ENCODE measurements at places on chromosomes 12 and 14. TPM values are rescaled to one million over a fixed set of nuclear protein-coding genes. Genes with fewer than 3 reads are reported as not detected.

GRCh38 chr12:89859508-89860220, 151.0 kb upstream of the ATP2B1 start:
- no peak for DNase-seq

GRCh38 chr14:24813089-24813815, 179.3 kb upstream of the GZMB start:
- DNase-seq: no peak

DNA sequence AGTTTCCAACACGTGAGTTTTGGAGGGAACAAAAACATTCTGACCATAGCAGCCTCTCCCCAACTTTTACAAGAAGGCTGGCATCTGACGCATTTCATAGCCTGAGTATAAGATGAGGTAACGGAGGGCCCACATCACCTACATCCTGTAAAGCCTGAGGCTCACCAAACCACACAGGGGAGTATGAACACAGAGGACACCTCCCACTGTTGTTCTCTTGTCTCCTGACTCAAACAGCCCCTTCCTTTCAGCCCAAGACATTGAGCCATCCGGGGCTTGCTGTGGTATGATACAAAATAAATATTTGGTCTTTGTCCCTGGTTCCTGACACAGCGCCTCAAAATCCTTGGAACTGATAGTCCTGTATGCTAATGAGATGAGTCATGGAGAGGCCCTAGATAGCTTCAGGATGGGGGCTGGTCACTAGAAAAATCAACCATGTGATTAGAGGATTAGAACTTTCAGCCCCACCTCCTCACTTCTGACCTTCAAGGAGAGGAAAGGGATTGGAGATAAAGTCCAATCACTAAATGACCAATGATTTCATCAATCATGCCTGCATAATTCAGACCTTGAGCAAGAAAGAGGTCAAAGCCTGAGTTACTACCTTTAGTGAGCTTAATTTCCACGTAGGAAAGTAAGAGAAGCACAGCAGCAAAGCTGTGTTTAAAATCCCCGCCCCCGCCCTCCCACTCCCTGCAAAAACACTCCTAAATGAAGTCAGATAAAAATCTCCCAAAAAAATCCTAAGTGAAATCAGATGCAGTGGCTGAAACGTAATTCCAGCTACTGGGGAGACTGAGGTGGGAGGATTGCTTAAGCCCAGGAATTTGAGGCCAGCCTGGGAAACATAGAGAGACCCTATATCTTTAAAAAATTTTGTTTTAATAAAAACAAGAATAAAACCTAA, 236.4 kb downstream of the PCNX1 start:
- no peak for DNase-seq

DNA sequence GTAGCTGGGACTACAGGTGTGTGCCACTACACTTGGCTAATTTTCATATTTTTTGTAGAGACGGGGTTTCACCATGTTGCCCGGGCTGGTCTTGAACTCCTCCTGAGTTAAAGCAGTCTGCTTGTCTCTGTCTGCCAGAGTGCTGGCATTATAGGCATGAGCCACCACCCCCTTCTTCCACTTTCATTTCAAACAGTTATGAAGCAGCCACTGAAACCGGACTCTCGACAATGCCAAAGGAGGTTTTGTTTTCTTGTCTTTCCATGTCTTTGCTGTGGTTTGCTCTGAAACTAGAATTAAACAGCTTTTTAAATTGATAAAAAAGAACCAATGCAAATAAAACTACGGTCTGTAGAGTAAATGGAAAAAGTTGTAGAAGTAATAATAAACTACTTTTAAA, 30.4 kb downstream of the RAP1B start:
- no peak for DNase-seq

DNA sequence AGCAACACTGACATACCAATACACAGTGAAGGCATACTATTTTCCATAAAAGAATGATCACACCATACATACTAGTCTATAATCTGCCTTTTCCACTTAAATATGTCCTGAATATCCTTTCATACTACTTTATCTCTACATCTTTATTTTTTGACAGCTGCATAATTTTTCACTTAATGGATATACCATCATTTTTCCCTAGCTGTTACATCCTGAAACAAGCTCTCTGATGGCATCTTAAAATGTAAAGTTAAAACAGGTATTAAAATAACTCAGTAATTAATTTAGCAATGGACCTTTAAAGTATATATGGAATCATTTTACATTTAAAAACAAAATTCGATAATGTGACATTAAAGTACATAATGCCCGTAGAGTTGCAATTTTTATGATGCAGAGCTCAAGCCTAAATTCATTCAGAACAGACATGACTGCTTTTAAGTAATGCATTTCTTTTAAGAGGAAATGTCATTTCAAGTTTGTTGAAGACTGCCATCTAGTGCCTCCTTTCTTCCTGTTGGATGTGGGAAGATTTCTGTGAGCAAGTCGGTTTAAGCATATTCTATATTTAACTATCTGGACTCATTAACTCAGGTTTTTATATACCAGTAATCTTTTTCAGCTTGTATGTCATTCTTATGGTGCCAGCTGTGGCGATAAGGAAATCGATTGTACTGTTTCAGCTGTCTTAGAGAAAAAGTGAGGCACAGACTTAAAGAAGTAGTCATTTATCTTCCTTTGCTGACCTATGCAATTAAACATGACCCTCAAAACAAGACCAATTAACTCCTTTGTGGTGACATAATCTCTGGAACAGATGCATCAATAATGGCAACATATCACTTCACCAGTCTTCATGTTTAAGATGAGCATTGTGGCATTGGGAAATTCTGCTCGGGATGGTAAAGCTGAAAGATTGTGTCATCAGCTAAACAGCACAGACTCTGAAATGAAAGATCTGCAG, 20.3 kb downstream of the PRICKLE1 start:
- DNase-seq: peak; percentile 11

- DNase-seq: no peak
Observed at GRCh38 chr14:23024612-23025075, 10.1 kb downstream of the PSMB5 start.

- no peak for DNase-seq
Observed at GRCh38 chr12:45939759-45940158, 50.6 kb downstream of the SCAF11 start.

DNA sequence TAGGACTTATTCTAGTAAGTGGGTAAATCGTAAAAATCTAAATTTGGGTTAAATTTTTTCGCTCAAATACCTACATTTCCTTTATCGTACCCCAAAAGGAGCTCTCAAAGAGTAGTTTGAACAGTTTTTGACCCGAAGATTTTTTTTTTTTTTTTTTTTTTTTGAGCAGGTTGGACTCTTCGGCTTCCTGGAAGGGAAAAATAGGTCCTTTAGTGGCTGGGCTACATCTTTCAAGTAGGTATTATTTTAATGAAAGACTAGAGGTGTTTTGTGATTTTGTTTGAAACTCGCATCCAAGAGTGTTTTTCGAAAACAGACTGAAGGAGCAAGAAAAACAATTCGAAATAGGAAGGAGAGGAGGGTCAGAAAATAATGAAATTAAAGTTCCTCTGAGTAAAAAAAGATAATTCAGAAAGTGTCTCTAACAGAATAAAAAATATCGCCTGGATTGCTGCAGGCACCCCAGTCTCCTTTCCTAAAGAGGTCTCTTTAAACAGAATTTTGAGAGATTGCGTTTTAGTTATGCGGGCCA, 6.0 kb downstream of the CDKN1B start:
- DNase-seq: no peak

DNA sequence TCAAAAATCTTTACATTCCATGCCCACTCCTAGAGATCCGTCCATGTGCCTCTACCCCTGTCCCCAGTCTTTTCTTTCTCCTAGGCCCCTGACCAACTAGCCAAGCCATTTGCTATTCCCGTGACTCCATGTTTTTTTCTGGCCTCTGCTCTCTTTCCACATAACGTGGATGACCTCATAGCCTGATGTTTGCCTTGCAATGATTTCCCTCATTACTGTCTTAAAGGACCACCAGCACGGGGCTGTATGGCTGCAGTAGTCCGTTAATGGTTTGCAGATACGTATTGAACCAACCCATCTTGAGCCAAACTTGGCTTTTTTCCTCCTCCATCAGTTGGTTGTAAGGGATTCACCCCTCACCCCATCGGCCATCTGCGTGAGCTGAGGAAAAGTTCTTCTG, 226.0 kb downstream of the PCNX1 start:
- DNase-seq: no peak

DNA sequence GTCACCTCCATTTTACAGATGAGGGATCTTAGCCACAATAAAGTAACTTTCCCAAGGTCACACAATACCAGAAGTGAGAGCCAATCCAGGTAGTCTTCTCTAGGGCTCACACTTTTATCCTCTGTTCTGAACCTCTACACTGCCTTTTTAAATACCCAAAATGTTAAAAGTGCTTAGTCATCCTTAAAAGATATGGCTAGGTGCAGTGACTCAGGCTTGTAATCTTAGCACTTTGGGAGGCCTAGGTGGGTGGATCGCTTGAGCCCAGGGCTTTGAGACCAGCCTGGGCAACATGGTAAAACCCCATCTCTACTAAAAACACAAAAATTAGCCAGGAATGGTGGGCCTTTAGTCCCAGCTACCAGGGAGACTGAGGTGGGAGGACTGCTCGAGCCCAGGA, 104.1 kb upstream of the PPP4R3A start:
- DNase-seq: no peak

GRCh38 chr14:74015963-74016362, 3.1 kb downstream of the ENTPD5 start:
- no peak for DNase-seq

DNA sequence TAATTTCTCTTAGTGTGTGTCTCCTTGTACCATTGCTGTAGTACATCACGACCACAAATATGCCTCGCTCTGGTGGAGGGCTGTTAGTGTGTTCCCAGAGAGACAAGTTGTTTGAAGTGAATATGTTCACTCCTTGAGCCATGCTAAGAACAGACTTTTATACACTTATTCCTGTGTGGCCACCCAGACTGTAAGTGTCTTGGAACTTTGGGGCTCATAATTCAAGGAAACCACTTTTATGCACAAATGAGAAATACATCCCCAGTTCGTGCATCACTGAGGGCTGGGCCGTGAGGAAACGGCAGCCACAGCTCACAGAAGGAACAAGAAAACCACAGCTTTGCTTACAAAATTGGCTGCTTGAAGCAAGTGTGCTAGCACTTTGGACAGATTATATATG, 362.2 kb upstream of the DDHD1 start:
- DNase-seq: no peak

GRCh38 chr12:64120568-64120967, 101.5 kb downstream of the KICS2 start:
- DNase-seq: no peak

DNA sequence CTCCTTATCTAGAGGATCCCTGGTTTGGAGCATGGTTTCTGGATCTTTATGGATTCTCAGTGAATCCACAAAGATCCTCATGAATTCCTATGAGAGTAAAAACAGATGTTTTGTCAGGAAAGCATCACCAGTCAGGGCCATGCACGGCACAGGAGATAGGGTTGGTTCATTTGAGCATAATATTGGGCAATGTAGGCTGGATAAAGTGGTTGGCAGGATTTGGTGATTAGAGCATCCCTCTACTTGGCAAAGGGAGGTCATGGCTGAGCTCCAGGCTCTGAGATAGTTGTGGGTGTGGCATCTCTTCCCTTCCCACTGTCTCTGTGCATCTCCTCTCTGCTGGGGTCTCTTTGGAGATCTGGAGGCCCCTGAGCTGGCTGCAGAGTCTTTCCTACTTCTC, 149.8 kb downstream of the DACT1 start:
- no peak for DNase-seq

- peak; percentile 58 for DNase-seq
Observed at GRCh38 chr14:53956427-53957201, at the start of gene BMP4. Gene BMP4, minus strand, starts transcription at chr14:53956825. Its CDS starts 4,603 bp downstream, at chr14:53952222.

DNA sequence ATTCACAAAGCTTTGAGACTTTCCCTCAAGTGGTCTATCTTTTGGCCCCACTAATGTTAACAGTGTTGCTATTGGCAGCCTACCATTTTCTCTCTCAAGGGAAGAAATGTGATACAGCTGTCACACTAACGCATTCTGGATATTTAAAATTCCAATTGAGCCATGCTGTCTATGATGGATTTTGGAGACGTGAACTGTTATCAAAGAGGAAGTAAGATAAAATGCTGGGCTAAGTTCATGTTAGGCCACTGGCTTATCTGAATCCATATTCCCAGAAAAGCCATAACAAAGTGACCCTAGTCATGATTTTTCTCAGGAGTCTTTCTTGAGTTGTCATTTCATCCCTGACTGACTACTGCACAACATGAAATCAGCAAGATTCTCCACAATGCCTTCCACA, 200.2 kb downstream of the PHLDA1 start:
- DNase-seq: no peak

DNA sequence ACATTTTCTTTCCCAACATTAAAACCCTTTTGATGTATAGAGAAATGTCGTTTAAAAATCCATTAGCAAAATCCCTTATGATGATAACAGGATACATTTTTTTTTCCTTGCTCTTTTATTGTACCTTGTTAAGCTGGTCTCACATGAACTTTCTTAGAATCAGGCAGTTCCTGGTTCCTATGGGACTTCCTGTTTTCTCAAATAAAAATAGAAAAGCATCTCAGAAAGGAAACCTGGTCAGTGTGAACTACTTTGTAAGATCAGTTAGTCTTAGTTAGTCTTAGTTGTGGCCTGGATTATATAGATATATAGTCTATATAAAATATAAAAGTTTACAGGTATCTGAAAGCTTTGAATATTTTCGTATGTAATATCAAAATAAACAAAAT, 40.3 kb downstream of the LEMD3 start:
- DNase-seq: no peak

GRCh38 chr12:24839268-24839791, 109.6 kb downstream of the BCAT1 start:
- DNase-seq: no peak

DNA sequence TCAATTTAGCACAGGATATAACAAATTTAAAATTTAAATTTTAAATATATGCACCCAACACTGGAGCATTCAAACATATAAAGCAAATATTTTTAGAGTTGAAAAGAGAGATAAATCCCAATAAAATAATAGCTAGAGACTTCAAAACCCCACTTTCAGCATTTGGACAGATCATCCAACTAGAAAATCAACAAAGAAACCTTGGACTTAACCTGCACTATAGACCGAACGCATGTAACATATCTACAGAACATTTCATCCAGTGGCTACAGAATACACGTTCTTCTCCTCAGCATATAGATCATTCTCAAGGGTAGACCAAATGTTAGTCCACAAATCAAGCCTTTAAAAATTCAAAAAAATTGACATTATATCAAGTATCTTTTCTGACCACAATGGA, 64.0 kb downstream of the SPTSSA start:
- no peak for DNase-seq

GRCh38 chr14:22794551-22794951, 20.7 kb downstream of the SLC7A7 start:
- DNase-seq: no peak

PITPNM2 gene
- 6.6 TPM for total RNA-seq

RAB21 gene
- 24.6 TPM for total RNA-seq

TBK1 gene
- 4.4 TPM for total RNA-seq

LYZ gene
- 34.3 TPM for total RNA-seq

CRACR2A gene
- 6.5 TPM for total RNA-seq

MBD6 gene
- total RNA-seq: 66.1 TPM

CLEC2D gene
- 1.5 TPM for total RNA-seq

C12orf54 gene
- total RNA-seq: not detected

SLC17A8 gene
- not detected for total RNA-seq

VDR gene
- 4.9 TPM for total RNA-seq

DTX1 gene
- 3.5 TPM for total RNA-seq

CCDC184 gene
- 0.76 TPM for total RNA-seq

HOXC12 gene
- total RNA-seq: not detected

Data from pancreas (tissue), 10 donors.